ENCODE measurements at places on chromosomes 1 and 21.

- no peak for DNase-seq
Observed at GRCh38 chr1:109341944-109342930, 35.4 kb upstream of the MYBPHL start.

DNA sequence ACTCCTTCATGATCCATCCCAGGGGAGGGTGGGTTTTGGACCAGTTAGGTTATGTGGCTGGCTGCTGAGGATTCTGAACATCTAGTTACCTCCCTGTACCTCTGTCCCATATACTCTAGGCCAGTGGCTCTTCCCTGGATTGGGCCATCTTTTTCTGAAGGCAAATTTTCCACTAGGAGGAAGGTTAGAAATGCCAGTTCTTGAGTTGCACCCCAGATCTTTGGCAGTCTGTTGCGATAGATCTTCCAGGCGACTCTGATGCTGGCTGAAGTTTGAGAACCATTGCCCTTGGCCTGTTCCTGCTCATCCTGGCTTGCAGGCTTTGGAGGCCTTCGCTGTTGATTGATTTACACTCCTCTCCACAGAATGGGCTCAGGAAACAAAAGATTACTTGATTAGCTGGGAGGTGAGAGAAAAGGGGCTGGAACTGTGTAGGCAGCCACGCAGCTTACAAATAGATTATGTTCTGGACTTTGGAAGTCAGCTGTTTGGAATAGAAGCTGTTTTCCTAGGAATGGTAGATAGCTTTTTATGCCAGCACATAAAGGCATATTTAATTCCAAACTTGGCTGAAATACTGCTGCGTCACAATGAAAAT is 110.1 kb downstream of the MRPS6 start:
- DNase-seq = no peak

GRCh38 chr1:183029591-183030000 is 6.4 kb downstream of the LAMC1 start:
- DNase-seq = no peak

- DNase-seq = no peak
Observed at GRCh38 chr1:209720326-209720725, 15.7 kb downstream of the HSD11B1 start.

GRCh38 chr1:7898962-7899361 is 41.7 kb downstream of the TNFRSF9 start:
- no peak for DNase-seq

DNA sequence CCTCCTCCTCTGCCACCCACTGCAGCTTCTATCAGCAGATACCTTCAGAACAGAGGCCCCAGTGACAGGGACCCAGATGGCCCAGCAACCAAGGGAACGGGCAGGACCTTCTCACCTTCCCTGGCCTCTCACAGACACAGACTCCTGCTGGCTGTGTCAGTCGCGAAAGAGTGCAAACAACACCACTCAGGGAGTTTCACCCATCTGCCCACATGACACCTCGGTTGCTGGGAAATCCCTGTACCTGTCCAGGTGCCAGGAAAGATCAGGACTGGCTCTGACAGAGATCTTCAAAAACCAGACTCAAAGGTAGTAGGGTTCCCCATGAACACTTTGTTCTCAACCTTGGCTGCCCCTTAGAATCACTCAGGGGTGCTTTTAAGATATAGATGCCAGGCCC is 83.5 kb upstream of the HIVEP3 start:
- no peak for DNase-seq

- no peak for DNase-seq
Observed at GRCh38 chr1:67792741-67793458, 40.4 kb downstream of the GNG12 start.

- DNase-seq = no peak
Observed at GRCh38 chr1:179805291-179806195, 62.5 kb downstream of the FAM163A start.

DNA sequence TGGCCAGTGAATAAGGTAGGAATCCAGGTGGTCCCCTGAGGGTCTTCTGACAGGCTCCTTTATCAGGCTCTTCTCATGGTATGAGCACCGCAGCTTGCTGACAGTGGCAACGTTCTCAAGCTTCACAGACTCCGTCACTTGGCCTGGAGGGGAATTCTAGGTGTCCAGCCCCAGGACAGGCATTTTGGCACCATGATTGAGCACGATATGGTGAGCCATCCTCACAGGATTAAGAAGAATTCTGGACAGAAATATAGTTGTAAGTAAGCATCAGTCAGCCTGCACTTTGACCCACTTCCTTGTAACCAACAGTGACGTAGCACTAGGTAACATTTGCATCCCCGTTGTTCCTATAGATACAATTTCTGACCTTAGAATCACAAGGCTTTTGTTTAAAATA is 30.5 kb upstream of the KIF26B start:
- DNase-seq = no peak

DNA sequence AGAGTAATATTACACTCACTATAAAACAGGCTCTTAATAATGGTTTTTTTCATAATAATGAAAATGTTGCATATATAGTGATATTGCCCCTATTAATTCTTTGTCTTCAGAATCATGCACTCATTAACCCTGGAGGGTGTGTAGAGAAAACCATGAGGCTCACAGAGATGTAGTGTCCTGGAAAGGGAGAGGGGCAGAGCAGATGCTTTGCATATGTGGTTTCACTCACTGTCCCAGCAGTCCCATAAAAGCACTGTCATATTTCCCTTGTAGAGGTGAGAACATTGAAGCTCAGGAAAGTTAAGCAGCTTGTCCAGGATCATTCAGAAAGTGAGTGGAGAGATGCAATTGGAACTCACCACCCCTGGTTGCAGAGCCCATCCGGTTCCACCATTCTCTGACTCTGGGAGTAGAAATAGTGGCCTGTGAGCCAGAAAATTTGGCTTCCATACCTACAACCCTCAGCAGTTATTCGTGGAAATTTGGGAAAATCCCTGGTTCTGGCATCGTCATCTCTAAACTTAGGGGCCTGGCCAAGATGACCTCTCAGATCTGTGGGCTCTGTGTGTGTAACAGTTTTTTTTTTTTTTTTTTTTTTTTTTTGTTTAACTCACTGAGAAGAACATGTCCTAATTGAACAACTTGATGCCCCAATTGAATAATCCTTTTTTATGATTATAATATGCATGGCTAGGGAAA is 86.4 kb downstream of the RGL1 start:
- no peak for DNase-seq

DNA sequence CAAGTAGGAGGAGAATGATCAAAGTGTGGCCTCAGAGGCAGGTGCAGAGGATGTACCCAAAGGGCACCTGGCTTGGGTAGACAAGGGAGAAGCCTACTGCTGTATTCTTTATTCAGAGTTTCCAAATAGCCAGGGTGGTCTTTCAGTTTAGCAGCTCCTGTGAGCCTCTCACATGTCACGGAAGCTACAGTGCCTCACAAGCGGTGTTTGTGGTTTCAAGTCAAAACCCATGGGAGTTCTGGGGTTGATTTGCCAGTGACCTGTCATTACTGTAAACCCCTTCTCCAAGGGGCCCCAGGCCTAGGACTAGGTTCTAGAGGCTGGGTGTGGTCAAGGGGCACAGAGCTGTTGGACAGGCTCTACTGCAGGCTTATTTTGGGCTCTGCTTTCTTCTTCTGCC is 10.2 kb upstream of the IL10 start:
- DNase-seq = no peak

DNA sequence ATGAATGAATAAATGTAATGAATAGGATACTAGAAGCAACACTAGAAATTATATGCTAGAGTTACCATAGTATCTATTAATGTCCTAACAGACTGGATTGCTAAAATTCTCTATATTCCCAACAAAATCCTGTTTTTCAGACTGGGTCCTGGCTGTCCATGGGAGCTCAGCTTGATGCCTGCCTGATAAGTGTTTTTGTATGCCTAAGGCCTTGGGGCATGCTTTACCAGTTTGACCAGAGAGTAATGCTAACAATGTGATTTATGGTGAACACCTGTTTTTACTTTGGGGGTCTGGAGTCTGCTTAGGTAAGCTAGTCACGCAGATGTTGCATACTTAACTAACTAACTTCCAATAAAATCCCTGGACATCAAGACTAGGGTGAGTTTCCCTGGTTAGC is 318.8 kb upstream of the DEPDC1 start:
- no peak for DNase-seq

GRCh38 chr21:41166884-41167283 is 1.1 kb upstream of the BACE2 start:
- DNase-seq = no peak

DNA sequence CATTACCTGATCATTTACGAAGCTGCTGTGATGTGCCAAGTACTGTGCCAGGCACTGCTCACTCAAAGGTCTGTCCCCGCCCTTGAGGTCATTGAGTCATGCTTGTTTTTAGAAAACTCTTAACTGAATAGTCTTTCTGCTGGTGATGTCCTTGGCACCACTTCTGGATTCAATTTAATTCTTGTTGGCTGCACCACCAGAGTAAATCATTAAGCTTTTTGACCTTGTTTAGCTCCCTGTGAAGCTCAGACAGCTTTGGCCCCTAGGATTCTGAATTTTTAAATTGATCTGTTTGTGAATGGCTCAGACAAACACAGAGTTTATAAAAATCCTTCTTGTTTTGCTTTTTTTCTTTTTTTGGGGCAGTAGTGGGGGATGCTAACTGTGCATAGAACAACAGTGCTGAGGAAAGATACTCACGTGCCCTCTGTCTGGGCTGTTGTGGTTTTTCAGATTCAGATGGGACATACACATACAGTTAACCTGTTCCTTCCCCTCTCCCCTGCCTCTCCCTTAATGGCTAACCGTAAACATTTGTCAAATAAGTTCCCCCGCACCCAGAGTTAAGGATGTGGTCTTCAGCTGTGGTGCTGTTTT is 67.6 kb downstream of the MTR start:
- DNase-seq = no peak

- no peak for DNase-seq
Observed at GRCh38 chr1:184033711-184034167, 3.8 kb downstream of the COLGALT2 start.

GRCh38 chr1:7501723-7502603 is 269.1 kb upstream of the VAMP3 start:
- DNase-seq = no peak

GRCh38 chr1:5738911-5739462 is 253.2 kb downstream of the NPHP4 start:
- no peak for DNase-seq

DNA sequence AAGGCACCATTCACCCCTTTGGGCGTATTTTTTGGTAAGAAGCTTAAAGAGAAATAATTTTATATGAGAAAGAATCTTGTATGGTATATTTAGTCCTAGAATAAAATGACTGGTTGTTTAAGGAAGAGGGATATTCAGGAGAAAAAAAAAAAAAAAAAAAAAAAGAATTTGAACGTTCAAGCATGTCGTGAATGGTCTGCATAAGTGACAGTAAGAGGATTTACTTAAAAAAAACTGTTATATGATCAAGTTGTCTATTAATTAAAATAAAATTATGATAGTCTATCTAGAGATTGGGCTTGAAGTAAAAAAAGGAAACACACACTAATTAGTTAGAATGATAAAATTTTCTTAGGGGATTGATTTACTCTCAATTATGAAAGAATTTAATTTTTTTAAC is 11.7 kb upstream of the OR14I1 start:
- no peak for DNase-seq

DNA sequence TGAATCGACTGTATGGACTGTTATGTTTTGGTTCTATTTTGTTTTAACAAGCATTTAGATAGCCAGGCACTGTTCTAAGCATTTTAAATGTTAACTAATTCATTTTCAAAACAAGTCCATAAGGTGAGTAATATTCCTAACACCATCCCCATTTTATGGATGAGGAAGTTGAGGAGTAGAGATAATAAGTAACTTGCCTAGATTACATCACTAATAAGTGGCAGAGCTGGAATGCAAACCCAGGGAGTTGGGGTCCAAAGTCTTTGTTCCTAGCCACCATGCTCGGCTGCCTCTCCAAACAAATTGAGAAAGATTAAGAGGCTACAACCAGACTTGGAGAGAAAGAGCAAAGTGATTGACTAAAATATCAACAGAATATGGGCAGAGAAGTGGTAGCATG is 12.6 kb upstream of the LEPR start:
- DNase-seq = no peak

- DNase-seq = no peak
Observed at GRCh38 chr1:156750711-156751450, 594 bp downstream of the HDGF start.

DNA sequence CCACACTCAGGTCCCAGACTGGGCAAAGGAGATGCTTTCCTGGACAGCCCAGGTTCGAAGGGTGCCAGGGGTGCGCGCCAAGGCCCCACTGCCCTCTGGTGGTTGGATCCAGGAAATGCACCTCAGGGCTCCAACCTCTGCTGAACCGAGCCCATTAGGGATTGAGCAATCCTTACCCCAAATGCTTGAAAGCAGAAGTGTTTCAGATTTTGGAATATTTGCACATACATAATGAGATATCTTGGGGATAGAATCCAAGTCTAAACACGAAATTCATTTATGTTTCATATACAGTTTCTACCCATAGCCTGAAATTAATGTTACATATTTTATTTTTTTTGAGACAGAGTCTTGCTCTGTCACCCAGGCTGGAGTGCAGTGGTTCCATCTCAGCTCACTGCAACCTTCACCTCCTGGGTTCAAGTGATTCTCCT is 57.4 kb downstream of the SLC9A1 start:
- DNase-seq = peak; percentile 46

- no peak for DNase-seq
Observed at GRCh38 chr1:87603626-87604025, 274.9 kb downstream of the LMO4 start.

- no peak for DNase-seq
Observed at GRCh38 chr1:8120693-8121260, 94.7 kb upstream of the ERRFI1 start.

DNA sequence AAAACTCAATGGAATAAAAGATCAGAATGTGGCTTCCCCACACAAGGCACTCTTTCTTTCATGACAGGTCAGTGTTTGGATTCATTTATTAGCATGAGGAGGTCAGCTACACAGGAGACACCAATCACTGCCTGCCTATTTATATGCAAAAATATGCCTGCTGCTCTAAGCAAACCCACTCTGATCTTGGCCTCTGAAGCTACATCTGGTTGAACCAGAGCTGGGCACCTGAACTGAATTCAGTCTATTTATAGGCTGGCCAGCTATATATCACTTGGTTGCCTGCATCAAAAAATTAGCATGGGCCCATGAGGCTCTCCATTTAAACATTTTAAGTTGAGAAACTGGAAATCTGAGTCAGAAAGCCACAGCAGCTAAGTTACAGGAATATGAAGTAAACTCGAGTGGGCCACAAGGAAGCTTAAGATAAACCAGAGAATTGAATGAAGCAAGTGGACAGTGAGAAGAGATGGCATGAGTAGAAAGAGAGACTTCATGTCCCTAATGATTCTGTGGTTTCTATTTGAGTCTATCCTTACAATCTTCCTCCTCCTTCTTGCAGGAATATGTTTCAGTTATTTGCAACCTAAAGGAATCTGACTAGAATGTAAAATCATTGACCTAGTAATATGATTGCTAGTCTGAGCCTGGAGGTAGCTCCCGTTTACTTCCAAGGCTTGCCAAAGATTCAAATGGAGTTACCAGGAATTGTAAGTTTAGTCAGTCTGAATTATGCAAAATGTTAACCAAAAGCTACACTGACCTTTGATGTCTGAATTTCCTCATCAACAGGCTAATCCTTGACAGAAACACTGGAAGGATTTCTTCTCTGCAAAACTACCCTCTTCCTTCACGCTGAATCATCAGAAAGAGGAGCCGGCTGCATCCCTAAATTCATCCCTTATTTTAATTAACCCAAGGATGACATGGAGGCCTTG is 17.7 kb downstream of the DDAH1 start:
- DNase-seq = no peak

GRCh38 chr1:61506236-61506635 is 218.7 kb downstream of the TM2D1 start:
- DNase-seq = no peak

All from stimulated activated CD8-positive, alpha-beta memory T cell treated with anti-CD3 and anti-CD28 coated beads, Interleukin-2, amount 100 ng/mL, for 1 hour (primary cell).